ENCODE measurements at places on chromosomes 6 and 20.

DNA sequence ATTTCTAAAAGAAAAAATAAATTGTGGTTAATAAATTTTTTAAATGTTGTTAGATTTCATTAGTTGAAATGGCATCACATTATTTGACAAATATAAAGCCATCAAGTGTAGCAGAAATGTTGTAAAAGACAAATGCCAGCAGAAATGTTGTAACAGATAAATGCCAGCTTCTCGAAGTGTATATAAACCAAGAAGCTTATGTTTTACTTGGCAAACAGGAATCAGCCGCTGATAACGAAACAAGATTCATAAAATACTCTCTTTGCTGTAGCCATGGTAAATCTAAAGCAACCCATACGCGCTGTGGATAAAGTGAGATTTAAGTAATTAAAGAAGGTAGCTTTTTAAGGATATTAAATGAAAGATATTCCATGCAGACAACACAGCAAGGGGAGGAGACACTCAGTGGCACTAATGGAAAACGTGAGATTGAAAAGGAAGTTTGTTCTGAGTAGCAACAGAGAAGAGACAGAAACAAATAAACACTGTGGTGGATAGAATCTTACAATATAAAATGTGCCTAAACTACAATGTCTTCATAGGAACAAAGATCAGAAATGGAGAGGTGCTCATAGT, 29.6 kb downstream of the BTBD9 start:
- DNase-seq: no peak

DNA sequence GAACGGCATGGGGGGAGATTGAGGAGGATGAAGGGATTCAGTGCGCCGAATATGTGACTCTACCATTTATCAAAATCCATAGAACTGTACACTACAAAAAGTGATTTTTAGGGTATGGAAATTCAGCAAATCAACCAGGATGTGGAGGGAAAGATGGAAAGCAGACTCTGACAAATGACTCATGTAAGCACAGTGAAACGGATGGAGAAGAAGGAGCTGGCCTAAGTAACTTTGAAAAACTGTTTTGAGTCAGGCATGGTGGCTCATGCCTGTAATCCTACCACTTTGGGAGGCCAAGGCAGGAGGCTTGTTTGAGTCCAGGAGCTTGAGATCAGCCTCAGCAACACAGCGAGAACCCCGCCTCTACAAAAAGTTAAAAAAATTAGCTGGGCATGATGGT, 39.2 kb downstream of the MUC22 start:
- no peak for DNase-seq

DNA sequence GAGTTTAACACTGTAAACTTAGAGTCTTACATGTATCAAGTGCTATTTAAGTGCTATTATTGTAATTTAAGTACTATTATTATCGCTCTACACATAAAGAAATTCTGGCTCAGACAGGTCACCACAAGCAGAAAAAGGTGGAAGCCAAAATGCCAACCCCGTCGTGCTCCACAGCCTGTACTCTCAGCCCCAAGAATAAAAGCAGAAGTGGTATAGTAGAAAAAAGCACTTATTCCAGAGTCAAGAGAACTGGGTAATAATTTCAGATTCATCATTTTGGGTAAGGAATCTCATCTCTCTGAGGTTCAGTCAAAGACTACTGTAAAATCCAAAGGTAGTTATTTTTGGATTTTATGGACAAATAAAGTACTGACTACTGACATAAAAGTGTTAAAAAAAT, 943 bp downstream of the ZUP1 start:
- no peak for DNase-seq

DNA sequence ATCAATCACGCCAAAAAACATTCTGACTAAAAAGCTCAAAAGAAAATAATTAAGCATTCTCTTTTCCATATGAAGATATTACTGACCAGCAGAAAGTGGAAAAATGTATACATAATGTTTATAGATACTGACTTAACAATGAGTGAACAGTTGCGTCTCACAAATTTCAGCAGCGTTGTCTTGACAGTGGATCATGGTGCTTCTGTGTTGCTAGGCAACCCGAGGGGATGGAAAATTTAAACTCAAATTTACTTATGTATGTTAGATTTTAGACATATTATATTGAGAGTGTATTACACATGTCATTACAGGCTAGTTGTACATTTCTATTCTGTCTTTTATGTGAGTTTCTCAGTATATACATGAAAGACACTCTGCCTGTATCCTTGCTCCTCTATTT, 110.2 kb downstream of the LAMA2 start:
- no peak for DNase-seq

GRCh38 chr20:14556206-14556605, 218.8 kb upstream of the FLRT3 start:
- DNase-seq: no peak

GRCh38 chr20:39607141-39607540, 645.0 kb downstream of the DHX35 start:
- no peak for DNase-seq

Data from HFFc6 (cell line).